ENCODE measurements at places on chromosomes 6 and 20.

DNA sequence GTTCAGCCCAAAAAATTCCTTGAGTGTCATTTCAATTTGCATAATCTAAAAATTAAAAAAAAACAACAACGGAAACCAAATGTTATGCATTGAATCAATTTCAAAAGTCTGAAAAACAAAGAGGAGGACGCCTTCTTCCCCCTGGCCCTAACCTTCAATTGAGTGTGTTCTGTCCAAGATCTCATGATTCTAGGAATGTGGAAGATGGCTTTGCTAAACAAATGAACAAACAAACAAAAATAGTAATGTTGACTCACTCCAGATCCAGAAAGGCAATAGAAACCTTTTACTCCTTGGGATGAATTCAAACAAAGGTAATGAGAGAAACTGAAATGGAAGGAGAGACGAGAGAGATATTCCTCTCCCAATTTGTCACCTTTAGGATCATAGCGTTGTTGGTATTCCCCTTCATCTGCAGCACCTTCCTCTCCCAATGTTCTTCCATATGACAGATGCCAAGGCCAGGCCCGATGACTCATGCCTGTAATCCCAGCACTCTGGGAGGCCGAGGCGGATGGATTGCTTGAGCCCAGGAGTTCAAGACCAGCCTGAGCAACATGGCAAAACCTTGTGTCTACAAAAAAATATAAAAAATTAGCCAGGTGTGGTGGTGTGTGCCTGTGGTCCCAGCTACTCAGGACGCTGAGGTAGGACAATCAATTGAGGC is 109.2 kb upstream of the ADGRF1 start:
- DNase-seq = no peak

GRCh38 chr6:2767657-2768524 is 2.7 kb downstream of the WRNIP1 start:
- no peak for DNase-seq

DNA sequence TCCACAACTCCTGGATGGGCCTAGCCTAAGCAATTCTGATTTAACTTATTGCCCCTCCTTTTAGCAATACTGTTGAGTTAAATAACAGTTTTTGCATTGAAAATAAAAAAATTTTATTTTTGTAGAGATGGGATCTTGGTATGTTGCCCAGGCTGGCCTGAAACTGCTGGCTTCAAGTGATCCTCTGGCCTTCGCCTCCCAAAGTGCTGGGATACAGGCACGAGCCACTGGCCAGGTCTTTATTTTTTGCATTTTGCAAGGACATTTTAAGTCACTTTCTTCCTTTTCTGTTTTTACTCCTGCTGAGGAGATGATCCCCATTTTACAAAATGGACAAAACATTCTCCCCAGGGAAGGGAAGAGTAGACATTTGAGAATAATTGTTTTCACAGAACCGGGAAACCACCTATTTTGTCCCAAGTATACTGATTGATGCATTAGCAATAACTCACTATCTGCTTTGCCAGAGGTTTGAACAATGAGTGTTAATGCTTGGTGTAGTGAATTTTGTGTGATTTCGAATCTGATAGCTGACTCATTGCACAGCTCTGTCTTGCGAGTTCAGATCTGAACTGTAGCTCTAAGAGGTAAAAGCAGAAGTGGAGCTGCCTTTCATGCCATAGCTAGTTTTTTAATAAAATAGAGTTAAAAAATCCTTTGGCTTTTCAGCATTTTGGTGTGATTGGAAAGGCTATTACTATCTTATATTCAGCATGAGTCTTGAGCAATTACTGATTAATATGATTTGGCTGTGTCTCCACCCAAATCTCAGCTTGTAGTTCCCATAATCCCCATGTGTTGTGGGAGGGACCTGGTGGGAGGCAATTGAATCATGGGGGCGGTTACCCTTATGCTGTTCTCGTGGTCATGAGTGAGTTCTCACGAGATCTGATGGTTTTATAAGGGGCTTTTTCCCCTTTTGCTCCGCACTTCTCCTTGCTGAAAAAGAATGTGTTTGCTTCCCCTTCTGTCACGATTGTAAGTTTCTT is 20.9 kb downstream of the IGF2R start:
- no peak for DNase-seq

- DNase-seq = no peak
These were observed 1.6 kb downstream of the SCAND1 start for GRCh38 chr20:35952480-35953386.

DNA sequence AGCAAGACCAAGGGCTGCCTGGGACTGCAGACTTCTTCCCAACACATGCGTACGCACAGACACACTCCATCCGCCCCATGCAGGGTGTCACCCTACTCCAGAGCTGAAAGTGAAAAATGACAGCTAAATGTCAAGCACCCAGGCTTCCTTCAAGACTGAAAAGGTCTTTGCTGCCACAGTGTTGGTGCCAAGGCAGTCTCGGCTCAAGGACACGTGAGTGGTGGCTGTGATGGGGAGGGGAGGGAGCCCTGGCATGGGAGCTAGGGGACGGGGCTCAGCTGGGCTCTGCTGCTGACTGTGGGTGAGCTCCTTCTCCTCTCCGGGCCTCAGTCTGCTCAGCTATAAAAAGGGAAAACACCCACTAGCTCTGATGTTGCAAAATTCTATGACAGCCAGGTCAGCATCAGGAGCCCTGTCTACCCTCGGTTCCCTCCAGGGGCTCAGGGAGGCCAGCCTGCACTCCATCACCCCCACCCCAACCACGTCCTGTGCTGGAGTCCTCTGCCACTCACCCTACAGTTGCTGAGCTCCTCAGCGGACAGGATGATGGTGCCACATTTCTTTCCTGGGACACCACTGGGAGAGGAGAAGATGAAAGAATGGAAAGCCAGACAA is 47.6 kb downstream of the CPNE5 start:
- no peak for DNase-seq

GRCh38 chr6:45552536-45552935 is 174.8 kb upstream of the SUPT3H start:
- no peak for DNase-seq

DNA sequence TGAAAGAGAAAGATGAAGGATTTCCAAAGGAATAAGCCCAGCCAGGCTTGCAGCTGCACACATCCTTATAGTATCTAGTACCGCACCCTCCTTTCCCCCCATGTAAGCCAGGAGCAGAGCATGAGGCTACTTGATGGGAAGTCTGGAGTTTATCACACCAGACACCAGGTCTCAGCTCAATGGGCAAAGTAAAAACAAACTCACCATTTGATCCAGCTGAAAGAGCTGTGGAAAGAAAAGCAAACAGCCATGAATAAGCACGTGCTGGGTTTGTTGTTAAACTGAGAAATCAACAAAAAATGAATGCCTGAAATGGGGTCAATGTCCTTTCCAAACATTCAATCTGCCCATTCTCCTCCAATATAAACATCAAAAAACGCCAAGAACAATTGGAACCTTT is 50.6 kb upstream of the MAP7 start:
- no peak for DNase-seq

DNA sequence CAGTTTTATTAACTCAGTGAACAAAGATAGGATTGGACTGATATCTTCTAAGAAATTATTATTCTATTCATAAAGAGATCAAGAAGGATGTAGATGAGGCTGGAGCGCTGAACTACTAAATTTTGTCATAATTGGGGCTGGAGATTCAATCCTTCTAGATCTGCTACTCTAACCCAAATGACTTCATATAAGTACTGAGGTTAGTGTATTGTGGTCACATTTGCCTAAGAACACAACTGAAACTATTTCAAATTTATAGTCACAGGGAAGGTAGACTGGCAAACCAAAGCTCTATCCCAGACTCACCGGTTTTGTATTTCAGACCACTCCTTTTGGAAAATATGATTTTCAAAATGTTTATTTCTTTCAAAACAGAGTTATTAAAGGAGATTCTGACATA is 96.7 kb downstream of the BMP5 start:
- DNase-seq = no peak

DNA sequence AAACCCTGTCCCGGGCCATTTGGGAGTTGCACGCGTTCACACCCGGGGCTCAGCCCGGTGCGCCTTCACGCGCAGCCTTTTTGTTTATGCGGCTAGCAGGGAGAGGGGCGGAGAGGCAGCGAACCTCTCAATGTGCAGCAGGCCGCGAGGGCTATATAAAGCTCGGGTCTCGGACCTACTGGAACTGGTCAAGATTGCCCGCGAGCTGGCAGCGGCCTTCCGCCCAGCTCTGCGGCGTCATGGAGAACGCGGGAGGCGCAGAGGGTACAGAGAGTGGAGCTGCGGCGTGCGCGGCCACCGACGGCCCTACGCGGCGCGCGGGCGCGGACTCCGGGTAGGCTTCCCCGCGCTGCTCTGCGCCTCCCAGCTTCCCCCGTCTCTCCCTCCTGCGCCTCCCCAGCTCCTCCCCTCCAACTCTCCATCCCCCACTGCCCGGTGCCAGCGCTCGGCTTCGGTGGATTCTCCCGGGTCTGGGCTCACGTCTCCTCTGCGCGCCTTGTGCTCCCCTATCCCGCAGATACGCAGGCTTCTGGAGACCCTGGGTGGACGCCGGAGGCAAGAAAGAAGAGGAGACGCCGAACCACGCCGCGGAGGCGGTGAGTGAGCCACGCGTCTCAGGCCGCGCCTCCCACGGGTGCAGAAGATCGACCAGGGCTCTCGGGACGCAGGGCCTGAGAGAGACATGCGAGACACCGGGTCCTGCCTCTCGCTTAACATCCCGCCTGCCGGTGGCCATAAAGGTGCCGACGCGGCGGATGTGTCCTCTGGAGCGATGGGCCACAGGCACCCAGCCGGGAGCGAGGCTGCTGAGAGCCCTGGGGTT is at the start of gene RIPPLY2:
TSS of gene RIPPLY2 (plus strand) at position 183 of the 823 bp plus-strand sequence. CDS start at position 240, 57 bp downstream.
- no peak for DNase-seq

GRCh38 chr6:157393669-157394327 is 12.8 kb downstream of the ZDHHC14 start:
- DNase-seq = no peak

DNA sequence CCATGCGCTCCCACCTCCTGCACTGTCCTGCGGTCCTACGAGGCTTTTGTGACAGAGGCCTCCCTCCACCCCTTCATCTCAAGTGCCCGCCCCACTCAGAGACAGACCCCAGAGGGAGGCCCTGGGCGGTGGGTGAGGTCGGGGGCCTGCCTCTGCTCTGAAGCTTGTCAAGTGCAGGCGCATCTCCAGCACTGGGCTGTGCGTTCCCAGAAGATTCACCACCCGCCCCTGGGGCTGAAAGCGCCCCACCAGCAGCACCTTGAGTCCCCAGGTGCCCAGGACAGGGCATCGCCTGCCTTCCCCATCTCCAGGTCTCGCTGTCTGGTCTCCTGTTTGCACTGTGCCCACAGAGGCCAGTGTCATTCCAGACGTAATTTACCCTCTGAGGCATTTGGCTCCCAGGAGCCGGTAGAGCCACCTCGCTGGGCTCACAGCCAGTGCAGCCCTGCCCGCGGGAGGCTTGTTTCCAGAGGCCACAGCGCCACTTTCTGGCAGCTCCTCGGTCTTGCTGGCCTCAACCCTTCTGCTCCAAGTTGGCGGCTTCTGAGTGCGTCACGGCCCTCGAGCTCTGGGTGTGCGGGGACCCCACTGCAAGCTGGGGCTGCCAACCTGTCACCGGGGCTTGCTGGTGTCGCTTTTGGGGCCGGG is 191.1 kb downstream of the TAF4 start:
- no peak for DNase-seq

- DNase-seq = no peak
These were observed 474.9 kb upstream of the AGPAT4 start for GRCh38 chr6:161748535-161749416.

- DNase-seq = no peak
These were observed 254.4 kb upstream of the PMEPA1 start for GRCh38 chr20:57964011-57964862.

GRCh38 chr6:89662659-89663223 is 24.2 kb upstream of the LYRM2 start:
- no peak for DNase-seq

GRCh38 chr6:168314021-168314420 is 5.6 kb downstream of the DACT2 start:
- no peak for DNase-seq

DNA sequence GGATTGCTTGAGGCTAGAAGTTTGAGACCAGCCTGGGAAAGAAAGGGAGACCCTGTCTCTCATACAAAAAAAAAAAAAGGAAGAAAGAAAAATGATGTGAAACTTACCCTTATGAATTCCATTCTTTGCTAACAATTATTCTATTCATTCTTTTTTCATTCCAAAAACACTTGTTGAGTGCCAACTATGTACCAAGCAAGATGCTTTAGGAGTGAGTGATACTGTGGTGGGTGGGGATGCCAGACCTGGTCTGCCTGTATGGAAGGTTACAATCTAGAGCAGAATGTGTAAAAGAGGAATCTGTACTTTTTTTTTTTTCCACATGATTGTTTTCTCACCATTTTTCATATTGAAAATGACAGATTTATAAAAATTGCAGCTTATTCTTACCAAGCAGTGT is 73.8 kb upstream of the TULP1 start:
- DNase-seq = no peak

DNA sequence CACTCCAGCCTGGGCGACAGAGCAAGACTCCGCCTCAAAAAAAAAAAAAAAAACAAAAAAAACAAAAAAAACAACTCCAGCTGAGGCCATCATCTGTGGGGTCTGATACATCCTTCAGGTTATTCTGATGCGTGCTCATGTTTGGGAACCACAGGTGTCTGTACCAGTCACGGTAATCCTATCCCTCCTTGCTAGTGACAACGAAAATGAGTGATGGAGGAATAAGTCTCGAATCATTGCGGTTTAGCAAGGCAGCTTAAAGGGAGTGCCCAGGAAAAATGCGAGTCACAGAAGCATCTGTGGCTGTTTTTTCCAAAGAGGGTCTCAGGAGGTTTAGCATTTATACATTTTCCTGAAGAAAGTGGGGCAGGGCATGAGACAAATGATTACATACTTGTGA is 48.8 kb downstream of the MCUR1 start:
- no peak for DNase-seq

- DNase-seq = no peak
These were observed 131.3 kb upstream of the GMDS start for GRCh38 chr6:2376429-2377355.

DNA sequence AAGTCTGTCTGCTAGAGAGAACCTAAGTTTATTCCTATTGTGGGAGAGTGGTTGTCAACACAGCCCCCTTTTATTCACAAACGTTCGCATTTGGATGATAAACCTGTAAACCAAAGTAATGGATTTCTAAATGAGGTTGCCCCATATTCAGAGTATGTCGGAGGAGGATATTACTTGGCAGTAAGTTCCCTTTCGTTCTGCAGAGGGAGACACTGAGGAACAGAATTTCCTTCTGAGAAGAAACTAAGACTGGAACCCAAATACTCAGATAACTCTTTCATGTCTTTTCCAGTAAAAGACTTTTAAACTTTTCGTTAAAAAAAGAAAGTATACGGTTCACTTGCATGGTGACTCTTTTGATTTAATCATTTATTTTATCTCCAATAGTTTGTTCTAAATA is 754.6 kb upstream of the MMS22L start:
- DNase-seq = no peak

DNA sequence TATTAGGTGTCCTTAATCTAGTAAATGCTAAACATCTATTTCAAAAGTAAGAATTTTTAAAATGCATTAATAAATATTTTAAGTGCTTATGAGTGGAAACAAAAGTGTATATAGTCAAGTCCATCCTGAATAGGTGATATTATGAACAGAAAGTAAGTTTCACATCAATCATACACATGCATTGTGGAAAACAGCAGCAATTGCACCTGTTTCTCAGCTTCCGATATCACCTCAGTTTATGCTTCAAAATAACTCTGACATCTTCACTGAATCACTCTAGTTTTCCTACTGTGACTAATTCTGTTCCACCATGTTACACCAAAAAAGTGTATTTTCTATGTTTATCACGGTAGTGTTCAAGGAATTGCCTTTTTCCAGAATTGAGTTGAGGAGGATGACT is 172.6 kb upstream of the MANEA start:
- no peak for DNase-seq
